ENCODE measurements at places on chromosomes 5 and 9.
A peak's percentile ranks its signal among the peaks of the same experiment; 100 is the strongest.

DNA sequence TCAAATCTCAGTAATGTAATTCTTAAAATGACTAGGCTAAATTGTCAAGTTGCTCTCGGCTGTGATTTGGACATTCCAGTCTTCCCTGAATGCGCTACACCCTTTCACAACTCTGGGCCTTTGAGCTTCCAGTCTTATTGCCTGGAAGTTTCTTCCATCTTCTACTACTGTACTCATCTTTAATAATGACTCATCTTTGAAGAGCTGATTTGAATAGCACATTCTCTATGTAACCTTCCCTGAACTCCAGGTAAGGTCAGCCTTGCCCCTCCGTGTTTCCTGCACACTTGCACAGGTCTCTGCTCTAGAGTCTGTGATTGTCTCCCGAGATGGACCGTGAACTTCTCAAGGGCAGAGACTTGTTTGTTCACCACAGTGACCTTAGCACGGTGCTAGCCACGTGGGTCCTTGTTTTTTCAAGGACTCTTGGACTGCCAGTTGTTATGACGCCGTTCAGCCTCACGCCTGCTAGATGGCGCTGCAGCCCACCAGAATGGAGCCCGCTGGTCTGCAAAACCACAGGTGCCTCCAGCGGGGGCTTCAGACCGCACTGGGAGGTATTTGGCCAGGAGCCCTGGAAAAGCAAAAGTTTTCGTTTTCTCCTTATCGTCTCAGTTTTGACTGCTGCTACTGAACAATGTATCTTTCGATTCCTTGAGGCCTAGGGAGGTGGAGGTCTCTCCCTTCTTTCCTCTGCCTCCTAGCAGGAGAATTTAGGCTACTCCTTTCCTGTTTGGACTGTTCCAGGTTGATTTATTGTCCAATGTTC lies 44.4 kb downstream of the SEC61B start:
- peak; percentile 21 for DNase-seq

GRCh38 chr9:5553211-5553610 lies 42.9 kb downstream of the PDCD1LG2 start:
- DNase-seq, result no peak

DNA sequence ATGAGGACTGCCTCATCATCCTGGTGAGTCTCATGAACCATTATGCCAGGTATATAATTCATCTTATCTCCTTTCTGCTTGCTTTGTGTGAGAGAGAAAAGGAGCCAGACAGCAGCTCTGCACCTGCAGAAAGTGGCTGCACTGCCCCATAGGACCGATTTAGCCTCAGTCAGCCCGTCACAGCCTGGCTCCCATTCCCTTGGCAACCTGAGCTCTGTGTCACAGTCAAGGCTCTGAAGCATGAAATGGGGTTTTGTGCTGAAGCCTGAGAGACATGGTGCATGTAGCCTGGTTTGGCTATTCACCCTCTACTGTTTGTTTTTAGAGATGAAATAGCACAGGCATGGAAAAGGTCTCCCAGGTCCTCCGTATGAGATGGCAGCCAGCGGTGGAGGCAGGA lies 198.3 kb downstream of the KCTD16 start:
- DNase-seq, result no peak

DNA sequence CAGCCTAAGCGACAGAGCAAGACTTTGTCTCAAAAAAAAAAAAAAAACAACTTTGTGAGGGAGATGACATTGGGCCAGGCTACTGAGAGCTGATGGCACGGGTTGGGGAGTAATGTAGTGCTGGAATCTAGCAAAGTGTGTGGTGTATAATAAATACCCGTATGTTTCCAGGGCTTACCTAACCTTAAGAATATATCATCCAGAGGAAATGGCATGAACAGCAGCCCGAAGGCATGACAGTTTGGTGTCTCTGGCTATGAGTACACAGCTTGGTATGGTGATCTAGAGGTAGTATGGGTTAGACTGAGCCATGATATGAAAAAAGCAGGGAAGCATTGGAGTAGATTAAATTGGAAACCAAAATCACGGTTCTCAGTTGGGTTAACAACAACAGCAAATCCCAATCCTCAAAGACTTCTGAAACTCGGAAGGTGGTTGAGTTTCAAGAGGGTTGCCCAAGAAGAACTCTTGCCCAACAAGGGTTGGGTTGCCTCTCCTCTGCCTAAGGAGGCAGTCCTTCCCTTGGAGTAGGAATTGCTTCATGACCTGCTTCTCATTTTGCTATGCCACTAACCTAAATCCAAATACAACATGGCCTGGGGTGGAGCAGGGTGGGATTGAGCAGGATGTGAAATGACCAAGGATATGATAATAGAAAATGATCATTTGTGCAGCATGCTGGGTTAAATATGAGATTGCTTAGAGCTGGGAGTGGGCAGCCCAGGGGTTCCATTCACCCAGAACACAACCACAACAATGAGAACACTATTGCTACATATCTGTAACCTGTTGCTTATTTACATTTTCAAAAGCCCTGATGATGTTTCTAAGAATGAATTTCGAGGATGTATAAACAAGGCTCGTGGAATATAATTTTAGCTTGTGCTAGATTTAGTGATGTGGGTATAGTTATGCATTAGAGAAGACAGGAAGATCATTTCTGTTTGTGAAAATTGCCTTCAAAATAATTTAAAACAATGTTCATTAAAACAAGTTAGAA lies 64.6 kb upstream of the ZFR start:
- no peak for DNase-seq

DNA sequence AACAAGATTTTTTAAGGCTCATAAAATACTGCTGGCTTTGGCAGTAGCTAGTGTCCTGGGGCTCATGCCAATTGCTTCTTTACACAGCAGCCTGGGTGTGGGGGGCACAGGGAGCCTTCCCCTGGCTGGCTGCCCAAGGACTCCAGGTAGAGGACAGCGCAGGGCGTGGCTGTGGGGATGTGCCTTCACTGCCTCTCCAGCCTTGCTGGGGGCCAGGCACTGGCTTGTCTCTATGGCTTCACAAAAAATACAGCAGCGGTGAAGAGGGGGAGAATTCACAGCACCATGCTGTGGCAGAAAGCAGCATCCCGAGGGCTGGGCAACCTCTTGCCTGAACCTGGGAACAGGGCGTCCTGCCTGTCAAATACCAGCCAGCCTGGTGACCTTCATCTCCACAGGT lies 57.4 kb downstream of the DAP start:
- no peak for DNase-seq

DNA sequence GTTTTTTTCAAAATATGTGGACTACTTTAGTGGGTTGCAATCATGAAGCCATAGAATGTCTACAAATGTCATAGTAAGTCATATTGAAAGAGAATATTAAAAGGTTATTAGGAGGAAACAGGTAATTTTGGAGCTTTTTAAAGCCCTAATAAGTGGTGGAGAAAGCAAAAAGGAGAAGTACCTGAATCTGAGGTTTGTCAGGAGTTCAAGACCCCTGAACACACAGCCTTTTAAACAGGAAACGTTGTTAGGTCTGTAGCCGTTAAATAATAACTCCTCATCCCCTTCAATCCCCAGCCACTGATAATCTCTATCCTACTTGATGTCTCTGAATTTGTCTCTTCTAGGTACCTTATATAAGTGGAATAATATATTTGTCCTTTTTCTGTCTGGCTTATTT lies 51.1 kb downstream of the SPEF2 start:
- DNase-seq, result no peak

- no peak for DNase-seq
Observed at GRCh38 chr5:41527201-41527779, 16.9 kb upstream of the PLCXD3 start.

GRCh38 chr5:122611406-122611805 lies 163.5 kb upstream of the SNX2 start:
- no peak for DNase-seq

- DNase-seq, result no peak
Observed at GRCh38 chr9:91119142-91119541, 242.6 kb downstream of the AUH start.

DNA sequence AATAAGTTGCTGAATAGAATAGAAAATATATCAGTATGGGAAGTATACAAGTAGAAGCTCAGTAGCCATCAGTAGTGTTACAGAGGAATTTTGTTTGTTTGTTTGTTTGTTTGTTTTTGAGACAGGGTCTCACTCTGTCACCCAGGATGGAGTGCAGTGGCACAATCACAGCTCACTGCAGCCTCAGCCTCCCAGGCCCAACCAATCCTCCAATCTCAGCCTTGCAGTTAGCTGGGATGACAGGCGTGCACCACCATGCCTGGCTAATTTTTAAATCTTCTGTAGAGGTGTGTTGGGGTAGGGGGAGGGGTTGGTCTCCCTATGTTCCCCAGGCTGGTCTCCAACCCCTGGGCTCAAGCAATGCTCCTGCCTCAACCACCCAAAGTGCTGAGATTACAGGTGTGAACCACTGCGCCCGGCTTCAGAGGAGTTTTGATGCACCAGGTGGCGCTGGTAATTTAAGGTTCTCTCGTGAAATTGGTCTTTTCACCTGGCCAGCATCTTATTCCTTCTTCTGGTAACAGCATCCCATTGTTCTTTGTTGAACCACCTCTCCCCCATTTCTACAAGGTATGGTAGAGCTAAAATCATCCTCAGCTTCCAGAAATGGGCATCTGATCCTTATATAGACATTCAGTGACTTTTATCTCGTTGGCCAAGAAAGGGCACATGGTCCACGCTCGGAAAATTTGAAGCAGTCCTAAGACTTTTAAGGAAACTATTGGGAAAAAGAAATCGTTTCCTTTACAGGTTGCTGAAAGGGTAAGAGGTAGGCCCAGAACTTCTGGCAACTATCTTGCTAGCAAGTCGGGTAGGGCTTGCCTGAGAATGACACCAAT lies 157.1 kb downstream of the ARRDC3 start:
- DNase-seq, result no peak

- no peak for DNase-seq
Observed at GRCh38 chr9:105376893-105377292, 70.9 kb upstream of the FSD1L start.

- DNase-seq, result no peak
Observed at GRCh38 chr5:136038635-136039034, 9.8 kb downstream of the TGFBI start.

DNA sequence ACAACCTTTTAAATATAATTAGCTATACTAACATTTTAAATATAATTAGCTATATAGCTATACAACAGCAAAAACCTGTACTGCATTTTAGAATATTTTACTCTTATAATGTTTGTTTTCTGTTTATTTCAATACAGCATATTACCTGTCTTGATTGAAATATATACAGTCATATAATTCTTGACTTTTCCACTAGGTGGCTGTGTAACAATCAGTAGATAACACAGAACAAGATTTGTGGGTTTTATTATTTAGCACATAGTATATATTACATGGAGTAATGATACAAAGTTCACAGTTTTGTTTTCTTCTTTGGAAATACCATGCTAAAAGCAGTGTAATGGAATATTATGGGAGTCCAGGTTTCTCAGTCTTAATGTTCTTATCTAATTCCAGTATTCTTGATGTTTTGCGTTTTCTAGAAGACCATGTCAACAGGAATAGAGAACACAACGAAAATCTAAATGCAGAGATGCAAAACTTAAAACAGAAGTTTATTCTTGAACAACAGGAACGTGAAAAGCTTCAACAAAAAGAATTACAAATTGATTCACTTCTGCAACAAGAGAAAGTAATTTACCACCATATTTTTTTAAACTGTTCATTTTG lies 13.3 kb downstream of the HMMR start:
- no peak for DNase-seq

DNA sequence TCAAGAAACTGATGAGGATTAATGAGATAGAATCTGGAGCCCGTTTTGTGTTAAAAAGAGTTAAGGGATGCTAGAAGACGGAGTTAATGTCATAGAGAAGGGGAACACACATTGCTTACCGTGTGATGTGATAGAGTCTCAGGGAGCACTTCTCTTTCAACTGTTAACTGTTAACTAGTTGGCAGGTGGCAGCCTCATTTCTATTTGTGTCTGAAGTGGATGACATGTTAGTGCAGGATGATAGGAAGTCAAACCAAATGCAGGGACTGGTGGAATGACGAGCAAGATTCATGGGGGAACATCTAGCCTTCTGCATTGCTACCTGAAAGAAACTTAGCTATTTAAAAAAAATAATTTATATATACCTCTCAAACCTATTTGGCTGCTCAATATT lies 222.7 kb downstream of the MAST4 start:
- no peak for DNase-seq

DNA sequence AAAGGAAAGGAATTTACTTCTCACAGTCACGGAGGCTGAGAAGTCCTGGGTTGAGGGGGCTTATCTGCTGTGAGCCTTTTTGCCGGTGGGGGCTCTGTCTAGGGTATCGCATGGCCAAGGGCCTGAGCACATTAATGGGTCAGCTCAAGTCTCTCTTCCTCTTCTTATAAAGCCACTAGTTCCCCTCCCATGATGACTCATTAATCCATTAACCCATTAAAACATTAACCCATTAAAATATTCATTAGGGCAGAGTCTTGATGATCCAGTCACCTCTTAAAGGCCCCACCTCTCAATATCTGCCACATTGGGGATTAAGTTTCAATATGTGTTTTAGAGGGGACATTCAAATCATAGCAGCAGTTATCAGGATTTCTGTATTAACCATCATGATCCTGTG lies 406.3 kb downstream of the SPOCK1 start:
- no peak for DNase-seq

DNA sequence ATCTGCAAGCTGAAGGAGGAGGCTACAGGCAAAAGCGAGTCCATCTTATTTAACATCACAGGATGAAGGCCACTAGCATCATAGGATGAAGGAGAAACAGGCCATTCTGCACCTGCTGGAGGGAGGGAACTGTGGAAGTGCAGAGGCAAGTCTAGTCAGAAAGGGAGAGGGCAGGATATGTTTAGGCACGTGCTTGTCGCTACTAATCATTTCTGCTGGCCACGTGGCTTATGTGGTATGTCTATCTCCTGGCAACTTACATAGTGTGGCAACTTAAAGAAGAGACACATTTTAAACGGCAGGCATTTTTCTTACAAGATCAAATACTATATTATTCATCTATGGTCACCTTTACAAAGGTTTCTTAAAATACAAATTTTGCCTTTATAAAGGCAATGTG lies 74.0 kb downstream of the GNAQ start:
- DNase-seq, result no peak

DNA sequence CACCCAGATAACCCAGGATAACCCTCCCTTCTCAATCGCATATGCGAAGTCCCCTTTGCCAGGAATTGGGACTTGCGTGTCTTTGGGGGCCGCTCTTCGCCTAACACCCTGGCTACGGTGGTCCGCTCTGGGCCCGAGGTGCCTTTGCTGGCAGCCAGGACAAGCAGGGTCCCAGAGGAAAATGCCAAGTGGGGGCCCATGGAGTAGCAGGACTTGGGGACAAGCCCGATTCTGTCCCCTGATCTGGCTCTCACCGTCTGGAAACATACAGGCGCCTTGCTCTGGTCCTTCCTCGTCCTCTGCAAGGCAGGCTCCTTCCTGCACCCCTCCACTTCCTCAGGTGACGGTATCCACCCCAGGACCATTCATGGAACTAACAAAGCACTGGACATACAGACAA lies 78.1 kb upstream of the UNC5A start:
- no peak for DNase-seq

DNA sequence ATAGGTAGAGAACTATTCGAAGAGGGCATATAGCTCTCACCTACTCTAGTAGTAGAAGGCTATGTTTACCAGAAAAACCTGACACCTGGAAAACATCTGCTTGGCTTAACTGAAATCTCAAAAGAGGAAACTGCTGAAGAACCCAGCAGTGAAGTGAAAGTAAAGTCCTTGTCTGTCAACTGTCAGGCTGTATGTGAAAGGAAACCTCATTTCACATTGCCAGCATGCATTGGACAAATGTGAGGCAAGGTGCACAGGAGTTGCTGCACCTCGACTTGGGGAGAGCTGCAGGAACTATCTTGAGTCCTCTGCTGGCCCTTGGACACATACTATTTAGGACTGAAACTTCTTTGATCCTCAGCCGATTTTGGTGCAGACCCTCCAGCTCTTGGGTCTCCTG lies 53.3 kb downstream of the NREP start:
- no peak for DNase-seq
